ENCODE measurements at places on chromosomes 5 and 9. TPM values are rescaled to one million over a fixed set of nuclear protein-coding genes. Genes with fewer than 3 reads are reported as not detected.

Gene INSYN2B
- 0.09 TPM for polyA plus RNA-seq

Gene COL23A1
- 8.9 TPM for polyA plus RNA-seq

Gene SGTB
- polyA plus RNA-seq: 1.5 TPM

DNA sequence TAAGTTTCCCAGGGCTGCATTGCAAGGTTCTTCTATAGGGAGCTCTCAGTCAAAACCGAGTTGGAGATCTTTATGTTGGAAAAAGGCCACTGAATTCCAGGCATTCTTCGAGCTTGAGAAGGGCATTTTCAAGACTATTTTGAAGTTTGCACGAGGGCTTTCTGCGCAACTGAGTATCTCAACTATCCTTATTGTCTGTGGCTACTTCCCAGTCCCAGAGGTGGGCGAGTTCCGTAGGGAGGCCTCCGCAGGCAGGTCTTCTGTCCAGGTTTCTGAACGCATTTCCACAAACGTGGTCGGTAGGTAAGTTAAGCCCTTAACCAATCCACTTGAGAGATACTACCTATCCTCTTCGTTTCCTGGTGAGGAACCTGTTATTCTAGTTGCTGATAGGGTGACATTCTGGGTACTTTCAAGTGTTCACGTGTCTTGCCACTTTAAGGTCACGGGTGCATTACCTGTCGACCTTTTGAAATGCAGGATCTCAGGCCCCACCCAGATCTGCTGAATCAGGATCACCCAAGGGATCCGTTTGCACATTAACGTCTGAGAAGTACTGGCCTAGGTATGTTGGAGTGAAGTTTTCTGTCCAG, 51.4 kb upstream of the TJP2 start:
- DNase-seq: peak; percentile 3

GRCh38 chr5:157602505-157602904, 26.9 kb upstream of the ADAM19 start:
- DNase-seq: no peak

DNA sequence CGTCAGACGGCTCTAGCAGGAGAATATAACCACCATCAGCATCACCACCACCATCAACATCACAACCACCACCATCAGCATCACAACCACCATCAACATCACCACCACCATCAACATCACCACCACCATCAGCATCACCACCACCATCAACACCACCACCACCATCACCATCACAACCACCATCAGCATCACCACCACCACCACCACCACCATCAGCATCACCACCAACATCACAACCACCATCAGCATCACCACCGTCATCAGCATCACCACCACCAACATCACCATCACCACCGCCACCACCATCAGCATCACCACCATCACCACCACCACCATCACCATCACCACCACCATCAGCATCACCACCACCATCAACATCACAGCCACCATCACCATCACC, 210.7 kb downstream of the C9orf50 start:
- no peak for DNase-seq

GRCh38 chr5:102660111-102660510, 95.0 kb upstream of the PAM start:
- DNase-seq: no peak

DNA sequence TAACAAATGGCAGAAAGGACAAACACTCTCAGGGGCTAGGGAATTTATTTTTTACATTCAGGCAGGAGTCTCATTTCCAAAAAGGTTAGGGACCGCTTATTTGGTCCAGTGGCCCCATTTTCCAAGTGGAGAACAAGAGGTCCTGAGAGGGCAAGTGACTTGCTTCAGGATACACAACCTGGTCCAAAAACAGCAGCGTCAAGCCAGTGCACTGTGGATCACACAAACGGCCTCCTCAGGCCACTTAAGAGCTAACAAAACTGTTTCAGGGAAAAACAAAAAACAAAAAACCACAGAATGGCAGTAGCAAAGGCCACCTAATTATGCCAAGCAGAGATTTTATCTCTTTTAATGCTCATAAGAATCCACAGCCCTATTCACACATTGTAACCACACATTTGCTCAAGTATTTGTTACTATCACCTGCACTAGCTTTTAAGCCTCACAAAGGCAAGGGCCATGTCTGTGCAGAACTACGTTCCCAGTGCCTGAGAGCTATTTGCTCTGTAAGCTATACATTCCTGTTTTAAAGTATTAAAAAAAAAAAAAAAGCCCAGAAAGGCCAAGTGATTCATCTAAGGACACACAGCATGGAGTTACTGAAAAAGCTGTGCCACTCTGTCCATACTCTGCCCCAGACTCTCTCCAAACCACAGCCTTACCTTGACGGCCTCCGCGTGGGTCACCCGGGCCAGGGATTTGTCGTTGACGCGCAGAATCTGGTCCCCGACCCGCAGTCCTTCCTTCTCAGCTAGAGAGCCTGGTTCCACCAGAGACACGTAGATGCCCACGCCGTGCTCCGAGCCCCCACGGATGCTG, 1.5 kb downstream of the WHRN start:
- no peak for DNase-seq

DNA sequence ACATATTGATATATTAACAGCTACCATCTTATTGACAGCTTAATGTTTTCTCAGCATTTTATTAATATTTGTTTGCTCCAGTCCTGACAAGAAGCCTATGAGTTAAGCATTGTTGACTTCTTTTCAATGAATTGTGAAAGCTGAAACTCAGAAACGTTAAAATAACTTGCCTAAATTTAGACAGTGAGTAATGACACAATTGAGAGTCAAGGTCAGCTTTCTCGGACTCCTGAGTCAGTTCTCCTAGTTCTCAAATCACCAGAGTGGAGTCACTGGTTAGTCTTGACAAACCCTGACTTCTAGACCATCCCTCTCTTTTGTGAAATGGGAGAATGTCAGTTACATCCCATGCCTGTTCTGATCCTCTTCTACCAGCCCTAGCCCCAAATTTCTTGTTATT, 222.7 kb upstream of the ACO1 start:
- DNase-seq: no peak

- DNase-seq: no peak
Observed at GRCh38 chr9:17928228-17928627, 349.4 kb downstream of the SH3GL2 start.

- DNase-seq: no peak
Observed at GRCh38 chr5:56383761-56384160, 150.6 kb upstream of the ANKRD55 start.

DNA sequence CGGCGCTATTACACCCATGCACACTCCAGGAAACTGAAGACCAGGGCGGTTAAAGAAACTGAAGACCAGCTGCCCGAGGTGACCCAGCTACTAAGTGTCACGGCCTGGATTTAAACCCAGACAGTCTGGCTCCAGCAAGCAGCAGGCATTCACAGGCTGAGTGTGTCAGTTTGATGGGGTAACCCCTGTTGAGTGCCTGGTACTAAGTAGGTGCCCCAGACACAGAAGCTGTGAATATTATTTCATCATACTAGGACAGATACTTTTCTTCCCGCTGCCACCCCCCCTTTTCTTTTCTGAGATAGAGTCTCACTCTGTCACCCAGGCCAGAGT, 7.3 kb downstream of the ENG start:
- DNase-seq: no peak

DNA sequence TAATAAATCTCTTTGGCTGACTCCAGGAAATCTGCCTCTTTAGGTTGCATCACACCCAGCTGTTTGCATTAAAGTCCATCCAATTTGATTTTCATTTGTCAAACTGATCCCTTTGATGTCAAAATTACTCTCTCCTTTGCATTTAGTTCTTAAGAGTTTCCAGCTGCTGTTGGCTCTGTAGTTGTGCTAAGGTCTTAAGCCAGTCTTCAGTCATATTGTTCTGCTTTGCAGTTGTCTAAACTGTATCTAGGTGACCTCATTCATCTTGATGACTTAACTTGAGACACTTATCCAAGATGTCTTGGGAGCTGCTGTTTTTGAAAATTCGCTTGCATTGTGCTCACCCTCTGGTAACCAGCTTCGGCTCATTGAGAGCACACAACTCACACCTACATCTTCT, 386.9 kb upstream of the TLE4 start:
- DNase-seq: no peak

GRCh38 chr5:132211787-132212186, 15.9 kb downstream of the P4HA2 start:
- DNase-seq: peak; percentile 67

DNA sequence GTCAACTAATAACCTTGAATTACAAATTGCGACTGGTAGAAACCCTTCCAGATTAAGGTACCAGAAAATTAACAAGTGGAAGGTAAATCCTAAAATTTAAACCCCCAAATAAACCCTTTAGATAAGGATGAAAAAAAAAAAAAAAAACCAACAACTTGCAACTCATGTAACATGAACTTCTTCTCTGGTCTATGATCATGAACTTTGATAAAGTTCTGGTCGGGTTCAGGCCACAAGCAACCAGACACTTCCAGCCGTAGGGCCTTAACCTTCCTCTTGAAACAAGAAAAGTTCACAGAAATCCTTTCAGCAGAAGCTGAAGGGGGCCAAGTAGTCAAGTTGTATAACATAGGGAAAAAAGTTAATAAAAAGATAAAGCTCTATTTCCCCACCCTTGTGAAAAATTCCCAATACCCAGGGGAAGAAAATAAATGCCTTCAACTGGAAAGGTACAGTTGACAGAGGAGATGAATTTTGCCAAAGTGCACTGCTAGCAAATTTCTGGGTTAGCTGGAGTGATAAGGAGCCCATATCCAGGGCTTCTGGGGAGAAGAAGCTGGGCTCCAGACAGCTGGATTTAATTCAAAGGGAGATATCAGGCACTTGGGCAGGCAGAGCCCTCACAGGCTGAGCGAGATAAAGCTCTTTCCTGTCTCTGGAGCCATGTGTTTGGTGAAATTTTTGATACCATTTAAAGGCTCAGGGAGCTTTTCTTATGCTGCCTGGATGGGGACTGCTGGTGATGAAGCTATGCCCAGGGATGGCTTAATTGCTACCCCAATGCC, 234.2 kb upstream of the PANK3 start:
- peak; percentile 28 for DNase-seq

- no peak for DNase-seq
Observed at GRCh38 chr9:115121181-115121580, 3.2 kb upstream of the TNC start.

GRCh38 chr9:93600504-93600903, 24.1 kb downstream of the PHF2 start:
- no peak for DNase-seq

- DNase-seq: no peak
Observed at GRCh38 chr5:89342106-89342876, 459.3 kb upstream of the MEF2C start.

DNA sequence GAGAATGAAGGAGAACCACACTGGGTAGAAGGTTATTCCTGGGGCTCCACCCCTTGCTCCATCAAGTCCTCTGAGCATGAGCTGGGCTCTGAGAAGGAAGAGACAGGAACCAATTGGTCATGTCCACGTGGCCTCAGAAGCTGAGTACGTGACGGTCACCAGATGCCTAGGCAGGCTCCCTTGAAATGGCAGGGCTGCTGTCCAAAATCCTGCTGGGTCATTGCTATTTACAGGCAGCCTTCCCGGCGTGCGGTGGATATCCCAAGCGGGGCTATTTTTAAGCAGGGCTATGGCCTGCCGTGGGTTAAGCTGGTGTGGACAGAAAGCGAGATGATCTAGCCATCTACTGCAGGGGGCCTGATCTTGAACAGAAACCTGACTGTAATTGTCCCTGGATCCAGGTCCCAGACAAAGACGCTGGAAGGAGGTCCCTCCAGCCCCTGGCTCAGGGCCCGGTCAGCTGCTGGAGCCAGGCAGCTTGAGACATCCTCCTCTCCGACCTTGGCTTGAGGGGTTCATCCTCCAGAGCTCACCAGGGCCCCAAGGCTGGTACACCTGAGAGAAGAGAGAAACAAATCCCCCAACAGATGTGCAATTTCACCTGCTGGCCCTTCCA, 550 bp upstream of the CKMT2 start:
- DNase-seq: peak; percentile 90

DNA sequence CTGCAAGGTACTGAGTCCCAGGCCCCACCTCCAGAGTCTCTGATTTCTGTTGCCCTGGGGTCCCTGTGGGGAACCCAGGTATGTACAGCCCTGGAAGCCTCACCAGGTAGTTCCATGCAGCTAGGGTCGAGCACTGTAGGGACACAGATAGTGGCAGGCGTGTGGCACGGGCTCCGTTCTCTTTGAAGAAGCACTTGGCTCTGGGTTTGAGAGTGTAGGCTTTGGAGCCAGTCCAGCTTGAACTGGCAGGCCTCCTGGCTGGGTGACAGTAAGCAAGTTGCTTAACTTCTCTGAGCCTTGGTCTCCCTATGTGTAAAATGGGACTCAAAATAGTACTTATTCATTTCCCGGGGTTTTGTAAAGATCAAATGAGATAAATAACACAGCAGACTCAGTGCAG, 5.6 kb downstream of the OLFM1 start:
- DNase-seq: no peak

DNA sequence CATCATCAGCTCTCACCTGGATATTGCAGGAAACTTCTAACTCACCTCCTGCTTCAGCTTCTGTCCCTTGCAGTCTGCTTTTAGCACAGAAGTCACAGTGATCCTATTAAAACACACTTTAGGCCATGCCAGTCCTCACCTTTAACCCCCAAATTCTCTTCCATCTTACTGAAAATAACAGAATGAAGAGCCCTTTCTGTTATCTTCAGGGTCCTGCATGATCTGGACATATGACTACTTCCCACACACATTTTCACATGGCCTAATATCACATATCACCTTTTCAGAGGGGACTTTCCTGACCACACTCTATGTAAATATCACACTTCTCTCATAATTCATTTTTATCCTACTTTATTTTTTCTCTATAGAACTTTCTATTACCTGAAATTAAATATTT, 550.6 kb upstream of the CLINT1 start:
- DNase-seq: no peak

- DNase-seq: peak; percentile 18
Observed at GRCh38 chr5:9547122-9547947, 1.5 kb upstream of the SEMA5A start.

- DNase-seq: no peak
Observed at GRCh38 chr9:130241198-130241535, 24.4 kb upstream of the HMCN2 start.

- DNase-seq: no peak
Observed at GRCh38 chr5:118698774-118699173, 289.6 kb downstream of the DTWD2 start.

GRCh38 chr9:106104887-106105286, 410.5 kb downstream of the TMEM38B start:
- no peak for DNase-seq

- no peak for DNase-seq
Observed at GRCh38 chr9:135617991-135618411, 21.3 kb downstream of the GLT6D1 start.
